Activated T-cell treated with anti-CD3 and anti-CD28 coated beads for 24 hours (primary cell): ENCODE measurements at places on chromosomes 11 and 22.

GRCh38 chr11:96242191-96242847 lies 100.7 kb downstream of the MAML2 start:
- no peak for DNase-seq

- no peak for DNase-seq
Measured at GRCh38 chr11:72535194-72535547, 100.8 kb upstream of the CLPB start.

DNA sequence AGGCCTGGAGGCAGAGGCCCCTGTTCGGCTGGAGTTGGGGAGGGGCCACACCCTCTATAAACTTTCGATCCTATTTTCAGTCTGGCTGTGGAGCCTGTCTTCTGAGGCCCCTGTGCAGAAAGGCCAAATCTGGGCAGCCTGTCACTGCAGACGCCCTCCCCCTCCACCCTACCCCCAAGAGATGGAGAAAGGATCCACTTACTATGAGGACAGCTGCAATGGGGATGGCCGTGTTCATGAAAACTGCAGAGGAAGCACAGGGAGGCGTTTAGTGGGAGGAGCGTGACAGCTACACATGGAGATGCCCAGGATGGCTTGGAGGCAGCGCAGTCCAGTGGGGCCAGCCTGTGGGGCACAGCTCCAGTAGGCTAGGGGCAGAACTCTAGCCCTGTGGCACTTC lies 43.5 kb upstream of the KCNJ11 start:
- DNase-seq = no peak

DNA sequence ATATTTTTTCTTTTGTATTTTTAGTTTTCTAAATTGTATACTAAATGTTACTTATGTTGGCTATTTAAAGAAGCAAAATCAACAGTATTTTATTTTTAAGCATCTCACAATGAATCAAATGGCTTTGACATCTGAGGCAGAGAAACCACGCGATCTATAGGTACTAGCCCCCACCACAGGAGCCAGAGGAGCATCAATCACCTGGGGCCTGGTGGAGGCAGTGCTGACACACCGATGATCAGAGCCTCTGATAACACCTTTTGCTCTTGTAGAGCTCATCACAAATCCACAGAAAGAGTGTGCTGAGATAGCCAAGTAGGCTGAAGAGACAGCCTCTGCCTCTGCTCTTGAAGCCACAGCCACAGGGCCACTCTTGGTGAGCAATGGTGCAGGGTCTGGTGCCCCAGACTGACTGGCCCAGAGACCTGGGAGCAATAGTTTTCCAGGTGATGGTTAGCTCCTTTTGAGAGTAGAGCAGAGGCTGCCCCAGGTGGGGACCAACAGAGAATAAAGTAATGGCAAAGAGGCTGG lies 25.2 kb downstream of the HIRA start:
- DNase-seq = no peak

DNA sequence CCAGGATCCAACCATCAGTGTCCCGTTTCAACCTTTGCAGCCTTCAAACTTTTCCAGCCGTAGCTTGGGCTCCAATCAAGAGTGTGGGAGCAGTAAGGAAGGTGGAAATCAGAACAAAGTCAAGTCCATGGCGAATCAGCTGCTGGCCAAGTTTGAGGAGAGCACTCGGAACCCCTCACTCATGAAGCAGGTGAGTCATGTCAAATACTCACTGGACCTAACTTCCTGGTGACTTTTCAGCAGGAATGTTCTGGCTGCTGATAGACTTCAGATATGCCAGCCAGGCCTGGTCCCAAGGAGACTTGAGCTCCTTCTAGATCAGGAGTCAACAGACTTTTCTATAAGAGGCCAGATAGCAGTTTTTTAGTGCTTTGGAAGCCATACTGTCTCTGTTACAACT lies 129.0 kb downstream of the MICAL2 start:
- DNase-seq = no peak

- no peak for DNase-seq
Measured at GRCh38 chr11:114713756-114714155, 35.4 kb downstream of the NXPE2 start.

DNA sequence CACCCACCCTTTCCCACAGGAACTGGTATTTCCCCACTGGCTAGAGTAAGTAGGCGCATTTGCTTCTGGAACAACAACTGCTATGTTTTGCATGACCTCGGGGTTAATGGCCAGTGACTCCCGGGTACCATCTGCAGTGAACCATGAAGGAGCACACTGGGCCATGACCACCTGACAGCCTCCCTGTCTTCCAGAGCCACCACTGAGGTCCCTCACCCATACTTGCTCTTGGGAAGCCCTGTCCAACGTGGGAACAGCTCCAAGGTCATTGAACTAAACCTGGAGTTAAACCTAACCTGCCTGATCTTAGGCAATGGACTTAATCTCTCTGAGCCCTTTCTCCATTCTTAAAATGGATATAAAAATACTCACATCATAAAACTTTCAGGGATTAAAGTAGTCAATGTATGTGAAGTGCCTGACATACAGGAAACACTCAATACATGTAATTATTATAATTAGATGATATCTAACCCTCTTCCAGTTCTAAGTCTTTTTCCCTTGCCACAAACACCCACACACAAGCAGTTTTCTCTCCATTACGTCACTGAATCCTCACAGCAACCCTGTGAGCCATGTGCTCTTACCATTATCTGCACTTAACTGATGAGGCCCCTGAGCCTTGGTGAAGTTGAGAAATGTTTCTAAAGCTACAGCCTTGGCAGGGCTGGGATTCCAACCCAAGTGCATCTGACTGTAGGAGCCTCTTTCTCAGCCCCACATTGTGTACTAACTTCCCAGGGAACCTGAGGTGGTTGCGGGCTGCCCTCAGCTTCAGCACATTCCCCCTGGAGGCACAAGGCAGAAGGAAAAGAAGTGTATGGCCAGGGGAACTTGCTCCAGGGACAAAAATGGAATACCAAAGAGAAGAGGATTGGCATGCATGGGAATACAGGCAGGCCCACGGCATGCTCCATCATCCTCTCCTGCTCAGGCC lies 74.5 kb upstream of the NCAM1 start:
- no peak for DNase-seq

GRCh38 chr22:37417677-37418348 lies 9.5 kb downstream of the ELFN2 start:
- DNase-seq = no peak

DNA sequence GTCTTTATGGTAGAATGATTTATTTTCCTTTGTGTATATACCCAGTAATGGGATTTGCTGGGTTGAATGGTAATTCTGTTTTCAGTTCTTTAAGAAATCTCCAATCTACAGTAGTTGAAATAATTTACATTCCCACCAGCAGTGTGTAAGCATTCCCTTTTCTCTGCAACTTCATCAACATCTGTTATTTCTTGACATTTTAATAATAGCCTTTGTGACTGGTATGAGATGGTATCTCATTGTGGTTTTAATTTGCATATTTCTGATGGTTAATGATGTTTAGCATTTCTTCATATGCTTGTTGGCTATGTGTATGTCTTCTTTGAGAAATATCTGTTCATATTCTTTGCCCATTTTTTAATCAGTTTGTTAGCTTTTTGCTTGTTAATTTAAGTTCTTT lies 901.2 kb downstream of the METTL15 start:
- no peak for DNase-seq

DNA sequence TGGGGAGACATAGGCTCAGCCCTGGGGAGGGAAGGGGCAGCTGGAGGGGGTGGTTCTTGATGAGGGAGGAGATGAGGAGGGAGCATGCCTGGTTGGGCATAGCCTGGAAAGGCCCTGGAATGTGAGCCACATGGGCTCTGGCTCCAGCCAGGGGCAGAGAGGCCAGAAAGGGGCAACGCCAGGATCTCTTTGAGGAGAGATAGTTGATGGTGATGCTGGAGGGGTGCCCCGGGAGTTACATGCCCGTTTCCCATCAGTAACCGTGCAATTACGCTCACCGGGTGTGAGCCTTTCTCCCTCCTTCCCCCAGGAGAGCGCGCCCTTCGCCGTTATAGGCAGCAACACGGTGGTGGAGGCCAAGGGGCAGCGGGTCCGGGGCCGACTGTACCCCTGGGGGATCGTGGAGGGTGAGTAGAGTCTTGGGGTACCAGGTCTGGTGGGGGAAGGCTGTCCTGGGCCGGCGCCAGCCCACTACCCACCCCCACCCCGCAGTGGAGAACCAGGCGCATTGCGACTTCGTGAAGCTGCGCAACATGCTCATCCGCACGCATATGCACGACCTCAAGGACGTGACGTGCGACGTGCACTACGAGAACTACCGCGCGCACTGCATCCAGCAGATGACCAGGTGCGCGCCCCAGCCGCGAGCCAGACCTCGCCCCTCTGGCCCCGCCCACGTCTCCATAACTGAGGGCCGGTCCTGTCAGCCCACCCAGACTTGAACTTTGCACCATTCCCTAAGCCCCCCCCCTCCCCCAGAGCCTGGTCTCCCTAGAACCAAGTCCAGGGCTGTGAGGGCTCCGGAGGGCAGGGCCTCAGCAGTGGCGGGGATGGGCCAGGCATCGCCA lies 1.8 kb upstream of the GP1BB start:
- no peak for DNase-seq

DNA sequence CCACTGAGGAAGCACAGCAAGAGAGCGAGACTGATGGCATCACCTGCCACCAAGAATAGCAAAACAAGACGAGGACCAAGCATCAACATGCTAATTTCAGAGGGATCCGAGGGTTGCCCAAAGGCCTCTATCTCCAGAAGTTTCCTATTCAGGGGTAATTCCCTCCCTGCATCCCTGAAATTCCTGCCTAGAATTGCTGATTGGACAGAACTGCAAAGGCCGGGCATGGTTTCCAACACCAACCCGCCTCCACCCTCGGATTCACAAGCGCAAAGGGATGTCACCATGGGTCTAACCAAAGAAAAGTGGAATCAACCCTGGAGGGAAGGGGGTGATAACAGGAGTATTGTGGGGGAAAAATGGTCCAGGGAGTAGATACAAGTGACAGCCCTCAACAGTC lies 28.3 kb upstream of the ETS1 start:
- no peak for DNase-seq

GRCh38 chr11:113505541-113506375 lies 30.6 kb upstream of the DRD2 start:
- no peak for DNase-seq

GRCh38 chr11:77801477-77801876 lies 19.0 kb downstream of the RSF1 start:
- DNase-seq = no peak

- no peak for DNase-seq
Measured at GRCh38 chr11:1819074-1819473, 15.7 kb upstream of the SYT8 start.
